ENCODE measurements at places on chromosomes 7 and 10.
A peak's percentile ranks its signal among the peaks of the same experiment; 100 is the strongest.

GRCh38 chr7:151686826-151687225 is 167.1 kb upstream of the RHEB start:
- no peak for DNase-seq

GRCh38 chr7:25223206-25223605 is 5.1 kb downstream of the NPVF start:
- no peak for DNase-seq

- DNase-seq: no peak
These were observed 41.2 kb downstream of the TACR2 start for GRCh38 chr10:69375307-69376151.

GRCh38 chr10:28581916-28582315 is 49.0 kb downstream of the WAC start:
- no peak for DNase-seq

DNA sequence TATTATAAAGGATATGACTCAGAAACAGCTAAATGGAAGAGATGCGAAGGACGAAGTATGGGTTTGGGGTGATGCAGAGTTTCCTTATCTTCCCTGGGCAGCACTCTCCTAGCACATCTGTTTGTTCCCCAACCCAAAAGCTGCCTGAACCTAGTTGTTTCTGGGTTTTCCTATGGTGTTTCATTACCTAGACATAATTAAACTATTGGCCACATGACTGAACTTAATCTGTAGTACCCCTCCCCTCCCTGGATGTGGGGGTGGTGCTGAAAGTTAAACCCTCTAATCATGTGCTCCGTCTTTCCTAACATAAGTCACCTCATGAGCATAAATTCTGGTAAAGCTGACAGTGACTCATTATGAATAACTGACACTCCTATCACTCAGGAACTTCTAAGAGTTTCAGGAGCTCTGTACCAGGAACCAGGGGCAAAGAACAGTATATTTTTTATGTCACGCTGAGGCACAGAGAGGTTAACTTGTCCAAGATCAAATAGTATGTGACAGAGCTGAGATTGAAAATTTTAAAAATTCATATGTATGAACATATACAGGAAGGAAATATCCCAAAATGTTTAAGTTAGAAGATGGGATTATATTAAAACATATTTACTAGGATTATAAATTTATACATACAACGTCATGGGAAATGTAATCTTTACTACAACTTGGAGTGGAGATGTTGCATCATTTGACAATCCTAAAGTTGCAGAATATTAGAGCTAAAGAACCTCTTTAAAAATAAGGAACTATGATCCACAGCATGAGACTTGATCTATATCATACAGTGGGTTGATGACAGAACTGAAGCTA is 4.8 kb downstream of the STRIP2 start:
- peak; percentile 86 for DNase-seq

DNA sequence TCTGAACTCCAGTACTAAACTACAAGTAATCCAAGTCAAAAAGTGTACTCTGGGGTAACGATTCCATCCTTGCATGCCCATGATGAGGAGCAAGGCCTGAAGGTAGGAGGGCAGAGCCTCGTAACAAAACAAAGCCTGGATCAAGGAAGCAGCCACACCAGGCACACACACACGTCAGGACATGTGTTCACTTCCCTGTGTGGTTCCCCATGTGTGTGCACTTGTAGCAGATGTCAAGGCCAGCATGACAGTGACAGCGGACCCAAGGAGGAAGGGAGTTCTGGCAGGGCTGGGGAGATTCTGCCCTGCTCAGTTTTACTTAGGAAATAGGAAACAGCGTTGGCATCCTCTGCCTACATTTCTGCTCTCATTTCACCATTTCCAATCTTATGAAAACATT is 92.8 kb downstream of the ALOX5 start:
- DNase-seq: no peak

GRCh38 chr10:123903621-123904020 is 12.0 kb upstream of the CPXM2 start:
- no peak for DNase-seq

DNA sequence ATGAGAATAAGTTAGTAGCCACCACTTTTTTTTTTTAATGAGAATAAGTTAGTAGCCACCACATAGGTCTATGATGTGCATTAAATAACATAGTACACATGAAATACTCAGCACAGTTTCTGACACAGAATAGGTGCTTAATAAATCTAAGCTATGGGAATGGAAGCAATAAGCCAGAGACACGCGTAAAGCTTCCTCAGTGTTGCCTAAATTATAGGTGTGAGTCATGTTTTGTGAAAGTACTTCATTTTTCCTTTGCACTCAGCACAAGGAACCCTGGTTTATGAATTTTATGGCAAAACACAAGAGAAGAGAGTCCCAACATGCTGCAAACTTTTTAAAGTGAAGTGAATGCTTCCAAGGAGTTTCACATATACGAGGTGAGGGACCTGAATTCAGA is 267.4 kb downstream of the RNLS start:
- peak; percentile 13 for DNase-seq

DNA sequence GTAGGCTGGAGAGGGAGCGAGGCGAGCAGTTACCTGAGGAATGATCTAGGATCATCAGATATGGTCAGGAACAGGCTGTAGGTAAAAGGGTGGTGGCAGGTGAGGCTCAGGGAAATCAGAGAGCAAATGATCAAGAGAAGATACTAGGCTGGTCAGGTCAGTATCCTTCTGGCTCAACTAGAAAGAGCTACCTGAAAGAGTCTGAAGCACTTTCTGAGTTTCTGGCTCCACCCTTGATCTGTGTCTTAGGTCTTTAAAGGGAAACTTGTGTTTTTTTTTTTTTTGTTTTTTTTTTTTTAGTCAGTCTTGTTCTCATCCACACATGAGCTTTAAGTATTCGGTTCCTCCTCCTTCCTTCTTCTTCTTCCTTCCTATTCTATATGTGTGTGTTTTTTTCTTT is 10.5 kb downstream of the ADAM22 start:
- no peak for DNase-seq

GRCh38 chr10:77297393-77297739 is 340.2 kb downstream of the KCNMA1 start:
- DNase-seq: peak; percentile 34

GRCh38 chr10:24153537-24153936 is 55.4 kb upstream of the KIAA1217 start:
- no peak for DNase-seq

GRCh38 chr7:120089968-120090367 is 183.0 kb upstream of the KCND2 start:
- DNase-seq: peak; percentile 35

GRCh38 chr7:55157764-55158105 is 138.9 kb downstream of the EGFR start:
- no peak for DNase-seq

DNA sequence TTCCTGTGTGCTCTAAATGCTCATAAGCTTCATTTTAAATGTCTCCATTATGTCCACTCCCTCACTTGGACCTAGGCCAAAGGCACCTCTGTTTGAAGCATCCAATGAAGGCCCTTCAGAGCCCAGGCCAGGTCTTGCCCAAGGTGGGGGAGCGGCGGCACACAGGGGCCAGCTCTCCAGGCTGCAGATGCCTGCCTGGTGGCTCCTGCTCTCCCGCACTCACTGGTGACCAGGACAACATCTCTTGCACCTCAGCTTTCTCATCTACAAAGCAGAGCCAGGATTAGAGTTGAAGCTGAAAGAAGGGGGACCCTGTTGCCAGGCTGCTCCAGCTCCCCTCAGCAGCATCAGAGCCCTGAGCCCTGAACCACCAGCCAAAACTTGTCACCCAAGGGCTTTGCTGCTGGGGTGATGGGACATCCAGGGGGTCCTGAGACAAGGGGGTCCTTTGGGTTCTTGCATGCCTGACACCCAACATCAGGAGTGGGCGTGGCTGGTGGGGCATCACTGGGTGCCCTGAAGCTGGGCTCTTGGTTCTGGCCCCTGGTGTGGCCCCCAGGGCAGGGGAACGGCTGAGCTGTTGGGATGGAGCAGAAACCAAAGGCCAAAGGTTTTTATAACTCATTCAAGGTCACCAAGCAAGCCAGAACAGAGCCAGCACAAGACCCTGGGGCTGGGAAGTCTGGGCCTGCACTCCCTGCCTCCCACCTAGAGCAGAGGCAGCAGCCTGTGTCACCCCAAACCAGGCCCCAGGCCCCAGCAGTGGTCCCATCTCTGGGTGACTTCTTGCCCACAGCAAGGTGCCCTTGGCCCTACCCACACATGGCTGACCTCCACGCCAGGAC is 1.2 kb downstream of the NACAD start:
- DNase-seq: no peak

DNA sequence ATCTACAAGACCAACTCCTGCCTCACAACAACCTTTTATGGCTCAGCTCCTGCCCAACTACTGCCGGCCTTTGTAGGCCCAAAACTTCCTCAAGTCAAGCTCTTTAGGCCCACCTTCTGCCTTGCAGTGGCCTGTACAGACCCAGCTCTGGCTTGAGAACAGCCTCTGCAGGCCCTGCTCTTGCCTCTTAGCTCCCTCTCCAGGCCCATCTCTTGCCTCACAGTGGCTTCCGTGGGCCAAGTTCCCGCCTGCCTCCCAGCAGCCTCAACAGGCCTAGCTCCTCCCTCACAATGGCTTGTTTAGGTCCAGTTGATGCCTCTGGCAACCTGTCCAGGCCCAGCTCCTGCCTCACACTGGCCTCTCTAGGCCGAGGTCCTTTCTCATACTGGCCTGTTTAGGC is 32.4 kb upstream of the VKORC1L1 start:
- no peak for DNase-seq

DNA sequence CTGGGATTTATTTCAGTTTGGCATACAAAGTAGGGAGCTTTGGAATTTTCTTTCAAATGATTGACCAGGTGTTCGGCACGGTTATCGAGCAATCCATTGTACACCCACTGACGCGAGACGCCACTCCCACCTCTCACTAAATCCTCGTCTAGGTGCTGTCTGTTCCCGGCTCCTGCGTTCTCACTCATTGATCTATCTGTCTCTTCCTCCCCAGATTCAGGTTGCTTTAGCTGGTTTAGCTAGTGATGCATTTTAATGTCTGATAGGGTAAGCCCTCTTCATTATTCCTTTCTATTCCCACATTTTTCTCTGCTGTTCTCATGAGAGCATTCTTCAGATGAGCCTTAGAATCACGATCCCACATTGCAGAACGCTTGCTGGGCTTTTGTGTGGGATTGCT is 91.7 kb downstream of the ELFN1 start:
- no peak for DNase-seq

- no peak for DNase-seq
These were observed 41.7 kb downstream of the CHCHD3 start for GRCh38 chr7:133040178-133040577.

DNA sequence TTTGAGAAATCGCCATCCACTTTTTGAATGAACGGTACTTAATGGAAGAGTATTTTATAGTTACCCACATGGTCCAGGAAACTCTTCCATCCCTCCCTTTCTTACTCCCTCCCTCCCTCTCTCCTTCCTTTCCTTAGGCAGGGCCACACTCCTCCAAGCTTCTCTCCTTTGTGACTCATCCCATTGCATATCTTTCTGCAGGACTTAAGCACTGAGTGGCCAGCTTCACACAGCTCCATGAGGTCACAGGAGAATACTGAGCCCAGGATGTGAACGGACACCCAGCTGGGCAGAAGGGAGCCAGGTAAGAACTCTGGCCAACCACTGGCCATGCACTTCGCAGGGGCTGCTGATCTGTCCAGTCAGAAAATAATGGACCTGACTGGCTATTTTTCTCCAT is 189.7 kb upstream of the ADCY1 start:
- peak; percentile 10 for DNase-seq

- DNase-seq: no peak
These were observed 93.1 kb upstream of the NAMPT start for GRCh38 chr7:106377847-106378361.

DNA sequence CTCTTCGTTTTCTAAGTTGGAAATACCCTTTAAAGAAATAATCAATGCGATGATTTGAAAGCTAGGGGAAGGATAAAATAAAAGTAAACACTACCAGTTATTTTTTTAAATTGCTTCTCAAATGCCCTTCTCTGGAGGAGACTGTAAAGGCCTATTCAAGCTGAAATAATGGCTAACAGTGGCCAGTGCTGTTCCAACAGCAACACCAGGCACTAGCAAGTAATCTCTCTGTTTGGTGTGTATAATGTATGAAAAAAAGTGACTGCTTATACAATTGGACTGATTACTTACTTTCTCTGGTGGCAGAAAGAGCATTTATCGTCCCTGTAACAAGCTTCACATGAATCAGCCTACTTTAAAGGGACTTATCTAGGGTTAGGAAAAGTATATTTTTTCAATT is 102.7 kb downstream of the CSTF2T start:
- DNase-seq: no peak

- DNase-seq: peak; percentile 57
These were observed 60.0 kb upstream of the ORC5 start for GRCh38 chr7:104267701-104268368.

- no peak for DNase-seq
These were observed 4.6 kb upstream of the FAM133B start for GRCh38 chr7:92594746-92595145.

All from choroid plexus epithelial cell (primary cell).